Omental fat pad (tissue), 4 donors: ENCODE measurements at places on chromosomes 5 and 9.

GRCh38 chr5:95966005-95966404 lies 4.4 kb upstream of the ELL2 start:
- no peak for DNase-seq

GRCh38 chr5:113112435-113112834 lies 135.8 kb downstream of the DCP2 start:
- DNase-seq: no peak

DNA sequence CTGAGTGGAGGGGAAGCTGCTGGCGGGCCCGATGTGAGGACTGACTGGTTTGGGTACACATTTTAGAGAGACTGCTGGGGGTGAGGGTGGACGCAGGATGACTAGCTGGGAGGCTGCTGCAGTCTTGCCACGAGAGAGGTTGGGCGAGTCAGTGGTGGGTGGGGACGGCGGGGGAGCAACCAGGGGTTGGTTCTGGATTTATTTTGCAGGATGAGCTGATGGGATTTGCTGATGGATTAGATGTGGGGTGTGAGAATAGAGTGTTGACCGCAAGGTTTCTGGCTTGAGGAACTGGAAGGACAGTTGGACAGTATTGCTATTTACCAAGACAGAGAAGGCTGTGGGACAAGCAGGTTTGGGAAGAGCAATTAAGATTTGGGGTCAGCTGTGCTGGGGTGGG lies 5.8 kb upstream of the NDST1 start:
- DNase-seq: no peak

GRCh38 chr9:91885746-91886413 lies 64.1 kb downstream of the ROR2 start:
- DNase-seq: no peak

DNA sequence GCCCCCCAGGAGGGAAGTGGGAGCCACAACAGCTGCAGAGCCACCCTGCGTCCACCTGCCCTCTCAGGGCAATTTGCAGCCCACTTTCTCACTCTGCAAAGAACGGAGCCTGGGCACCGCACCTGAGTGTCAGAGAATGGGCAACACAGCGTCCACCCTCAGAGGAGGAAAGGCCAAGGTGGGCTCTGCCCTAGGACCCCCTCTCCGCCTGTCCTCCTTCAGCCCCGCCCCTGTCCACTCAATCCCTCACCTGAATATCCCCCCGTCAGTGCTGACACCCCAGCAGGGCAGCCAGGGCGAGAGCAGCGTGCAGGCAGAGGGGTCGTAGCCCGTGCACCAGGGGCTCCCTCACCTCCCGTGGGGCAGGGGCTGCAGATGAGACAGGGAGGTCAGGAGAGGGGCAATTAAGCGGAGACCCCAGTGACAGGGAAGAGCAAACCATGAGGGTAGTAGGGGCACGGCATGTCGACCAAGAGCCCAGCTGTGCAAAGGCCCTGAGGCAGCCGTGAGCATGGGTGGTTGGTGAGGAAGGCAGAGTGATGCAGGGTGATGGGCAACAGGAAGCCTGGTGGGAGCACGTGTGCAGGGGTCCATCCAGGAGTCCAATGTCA lies 140.3 kb downstream of the OLFM1 start:
- no peak for DNase-seq

DNA sequence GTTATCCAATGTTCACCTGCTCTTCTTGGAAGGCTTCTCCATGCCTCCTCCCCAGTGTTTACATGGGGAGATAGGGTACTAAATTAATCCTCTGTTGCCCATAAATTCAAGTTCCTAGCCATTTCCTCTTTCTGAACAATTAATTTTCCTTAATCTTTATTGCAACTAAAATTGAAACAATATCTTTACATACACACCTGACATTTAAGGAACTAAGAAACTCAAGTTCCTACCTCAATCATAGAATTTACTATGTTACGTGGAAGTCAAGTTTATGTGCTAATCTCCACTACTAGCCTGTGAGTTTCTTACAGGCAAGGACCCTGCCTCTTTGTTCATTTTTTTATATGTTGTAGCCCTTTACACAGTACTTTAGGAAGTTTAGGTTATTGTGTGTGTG lies 10.1 kb upstream of the ADRB2 start:
- no peak for DNase-seq

GRCh38 chr5:156474251-156474650 lies 147.3 kb downstream of the SGCD start:
- DNase-seq: no peak

GRCh38 chr5:1931604-1932231 lies 49.0 kb upstream of the IRX4 start:
- DNase-seq: no peak

- DNase-seq: no peak
Measured at GRCh38 chr5:173882632-173883031, 5.5 kb upstream of the CPEB4 start.

GRCh38 chr9:111516061-111516465 lies 8.9 kb upstream of the ZNF483 start:
- DNase-seq: no peak
